ENCODE measurements at places on chromosomes 5 and 9. TPM values are rescaled to one million over a fixed set of nuclear protein-coding genes. Genes with fewer than 3 reads are reported as not detected.

DNA sequence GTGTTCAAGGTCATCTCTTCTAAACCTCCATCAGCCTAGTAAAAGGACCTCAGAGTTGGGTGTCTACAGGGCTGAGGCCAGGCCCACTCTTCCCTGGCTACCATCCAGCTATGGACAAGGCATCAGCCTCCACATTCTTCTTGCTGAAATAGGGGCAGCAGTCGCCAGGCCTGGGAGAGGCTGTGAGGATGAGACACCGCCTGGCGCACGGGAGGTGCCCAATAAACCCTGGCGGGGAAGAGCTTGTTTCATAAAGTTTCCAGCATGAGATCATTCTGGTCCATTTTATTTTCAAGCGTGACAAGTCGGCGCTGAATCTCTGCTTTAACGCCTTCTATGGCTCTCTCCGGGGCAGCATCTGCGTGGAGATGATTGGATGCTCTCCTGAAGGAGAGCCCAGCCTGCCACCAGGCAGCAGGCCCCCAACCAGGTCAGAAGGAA, 153.4 kb downstream of the OLFM1 start:
- H3K4me3 ChIP-seq = no peak overlapping the region
- H3K27ac ChIP-seq = no peak overlapping the region
- H3K27me3 ChIP-seq = no peaks in the 10 kb centered on the region
- no peak for DNase-seq
- H3K36me3 ChIP-seq = no peaks in the 10 kb centered on the region
- no peaks in the 10 kb centered on the region for H3K4me1 ChIP-seq

DNA sequence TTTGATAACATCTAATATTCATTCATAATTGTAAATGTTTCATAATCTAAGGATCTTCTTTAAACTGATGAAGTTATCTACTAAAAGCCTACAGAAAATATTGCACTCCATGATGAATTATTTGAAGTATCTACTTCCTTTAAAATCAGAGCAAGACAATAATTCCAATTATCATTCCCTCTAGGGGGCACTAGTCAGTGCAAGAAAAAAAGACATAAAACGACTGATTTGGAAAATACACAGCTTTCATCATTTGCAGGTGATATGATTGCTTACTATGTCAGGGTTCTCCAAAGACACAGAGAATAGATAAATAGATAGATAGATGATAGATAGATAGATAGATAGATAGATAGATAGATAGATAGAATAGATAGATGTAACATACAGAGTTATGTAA, 13.5 kb upstream of the GRM6 start:
- no peaks in the 10 kb centered on the region for H3K4me1 ChIP-seq
- H3K27me3 ChIP-seq = no peaks in the 10 kb centered on the region
- no peak overlapping the region for H3K4me3 ChIP-seq
- H3K27ac ChIP-seq = no peak overlapping the region
- no peaks in the 10 kb centered on the region for H3K36me3 ChIP-seq
- DNase-seq = no peak

DNA sequence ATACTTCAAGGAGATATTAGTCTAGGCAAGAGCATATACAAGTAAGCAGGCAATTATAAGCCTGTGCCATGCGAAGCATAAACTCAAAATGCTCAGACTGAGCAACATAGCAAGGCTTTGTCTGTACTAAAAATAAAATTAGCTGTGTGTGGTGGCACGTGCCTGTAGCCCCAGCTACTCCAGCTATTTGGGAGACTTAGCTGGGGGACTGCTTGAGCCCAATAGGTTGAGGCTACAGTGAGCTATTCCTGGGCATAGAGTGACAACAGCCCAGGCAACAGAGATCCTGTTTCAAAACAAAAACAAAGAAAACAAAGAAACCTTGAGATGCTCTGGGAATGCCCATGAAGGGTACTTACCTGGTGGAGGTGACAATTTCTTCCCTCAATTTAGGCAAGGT, 130.5 kb upstream of the ZNF608 start:
- H3K4me1 ChIP-seq = peaks cover 5% of the 10 kb centered on the region
- H3K27ac ChIP-seq = no peak overlapping the region
- no peaks in the 10 kb centered on the region for H3K36me3 ChIP-seq
- DNase-seq = no peak
- H3K27me3 ChIP-seq = no peaks in the 10 kb centered on the region

- H3K36me3 ChIP-seq = no peaks in the 10 kb centered on the region
- no peak for DNase-seq
- no peak overlapping the region for H3K27ac ChIP-seq
- H3K27me3 ChIP-seq = no peaks in the 10 kb centered on the region
- H3K4me1 ChIP-seq = no peaks in the 10 kb centered on the region
- H3K4me3 ChIP-seq = no peak overlapping the region
Observed at GRCh38 chr5:32843531-32843895, 132.4 kb downstream of the NPR3 start.

- no peak overlapping the region for H3K27ac ChIP-seq
- no peaks in the 10 kb centered on the region for H3K4me1 ChIP-seq
- H3K4me3 ChIP-seq = no peak overlapping the region
- no peaks in the 10 kb centered on the region for H3K36me3 ChIP-seq
- DNase-seq = no peak
Observed at GRCh38 chr5:67934976-67935375, 280.6 kb upstream of the PIK3R1 start.

Gene DNAI1
- total RNA-seq = 0.37 TPM

- no peak overlapping the region for H3K4me3 ChIP-seq
- no peak overlapping the region for H3K27ac ChIP-seq
- DNase-seq = no peak
- no peaks in the 10 kb centered on the region for H3K4me1 ChIP-seq
- H3K27me3 ChIP-seq = no peaks in the 10 kb centered on the region
Observed at GRCh38 chr5:128925973-128926372, 39.3 kb upstream of the SLC27A6 start.

- H3K27me3 ChIP-seq = no peaks in the 10 kb centered on the region
- H3K27ac ChIP-seq = no peak overlapping the region
- peaks cover 3% of the 10 kb centered on the region for H3K4me1 ChIP-seq
- H3K36me3 ChIP-seq = no peaks in the 10 kb centered on the region
- H3K4me3 ChIP-seq = no peak overlapping the region
Observed at GRCh38 chr5:126138281-126138931, 284.8 kb upstream of the GRAMD2B start.

Gene APBA1
- 1.1 TPM for total RNA-seq
